ENCODE measurements at places on chromosomes 6 and 20.

DNA sequence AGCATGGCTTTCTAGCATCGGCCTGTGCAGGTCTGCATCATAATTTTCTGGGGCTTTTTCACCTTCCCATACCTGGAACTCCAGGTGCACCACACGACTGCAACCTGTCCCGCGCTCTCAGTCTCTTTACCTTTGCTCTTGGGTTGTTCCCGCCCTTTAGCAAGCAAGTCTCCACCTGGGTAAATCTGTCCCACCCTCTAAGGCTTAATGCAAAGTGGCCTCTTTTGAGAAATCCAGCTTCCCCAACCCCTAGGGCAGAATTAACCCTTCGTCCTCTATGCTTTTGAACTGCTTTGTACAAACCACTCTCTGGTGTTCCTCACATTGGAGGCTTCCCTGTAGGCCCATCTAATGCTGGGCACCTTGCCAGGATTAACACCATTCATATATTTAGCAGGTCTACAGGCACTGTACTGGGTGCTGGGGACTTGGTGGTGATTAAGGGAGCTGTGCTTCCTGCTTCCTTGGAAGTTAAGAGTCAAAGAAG is 2.8 kb downstream of the ITPR3 start:
- no peak for DNase-seq

GRCh38 chr6:154632119-154632518 is 101.1 kb upstream of the SCAF8 start:
- DNase-seq = no peak

GRCh38 chr6:158850807-158851115 is 31.6 kb upstream of the EZR start:
- DNase-seq = no peak

GRCh38 chr6:135358251-135358821 is 139.2 kb downstream of the AHI1 start:
- no peak for DNase-seq

- DNase-seq = no peak
Observed at GRCh38 chr6:114377881-114378280, 35.1 kb upstream of the HS3ST5 start.

DNA sequence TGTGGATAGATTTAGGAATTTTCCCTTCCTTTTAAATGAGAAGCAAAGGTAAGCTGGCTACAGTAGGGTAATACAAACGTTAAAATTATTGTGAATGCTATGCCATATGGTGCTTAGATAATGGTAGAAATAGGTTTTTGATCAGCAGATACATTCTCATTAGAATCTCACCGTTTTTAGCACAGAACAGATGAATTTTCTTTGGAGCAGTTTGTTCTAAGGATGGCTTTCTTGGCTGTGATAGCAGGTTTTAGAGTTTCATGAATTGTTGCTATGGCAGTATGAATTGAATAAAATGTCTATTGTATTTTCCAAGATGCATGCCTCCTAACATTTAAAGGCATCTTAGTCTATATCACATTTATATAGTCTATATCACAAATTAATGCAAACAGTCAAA is 1394.5 kb downstream of the EPHA7 start:
- no peak for DNase-seq

GRCh38 chr6:137094411-137095008 is 49.7 kb upstream of the IL20RA start:
- DNase-seq = peak; percentile 32

GRCh38 chr6:135853227-135853626 is 1.7 kb downstream of the PDE7B start:
- DNase-seq = no peak

DNA sequence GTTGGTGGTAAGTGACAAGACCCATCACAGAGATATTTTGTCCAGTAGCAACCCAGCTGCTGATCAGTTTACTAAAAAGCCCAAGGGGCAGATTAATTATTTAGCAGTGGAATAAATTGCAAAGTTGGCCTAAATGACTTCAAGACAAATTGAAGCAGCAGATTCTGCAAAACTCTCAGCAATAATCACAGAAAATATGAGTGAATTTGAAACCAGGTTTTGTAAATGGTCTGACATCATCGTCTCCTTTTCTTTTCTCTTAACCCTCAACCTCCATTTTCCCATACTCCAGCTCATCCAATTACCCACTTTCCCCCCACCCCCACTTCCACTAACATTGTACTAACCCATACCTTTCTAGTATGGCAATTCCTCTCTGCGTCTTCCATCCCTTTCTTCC is 11.3 kb upstream of the PTPRK start:
- no peak for DNase-seq

- DNase-seq = peak; percentile 81
Observed at GRCh38 chr6:30769088-30769852, 24.9 kb upstream of the IER3 start.

- DNase-seq = no peak
Observed at GRCh38 chr6:126747728-126748540, 370.5 kb upstream of the RSPO3 start.

DNA sequence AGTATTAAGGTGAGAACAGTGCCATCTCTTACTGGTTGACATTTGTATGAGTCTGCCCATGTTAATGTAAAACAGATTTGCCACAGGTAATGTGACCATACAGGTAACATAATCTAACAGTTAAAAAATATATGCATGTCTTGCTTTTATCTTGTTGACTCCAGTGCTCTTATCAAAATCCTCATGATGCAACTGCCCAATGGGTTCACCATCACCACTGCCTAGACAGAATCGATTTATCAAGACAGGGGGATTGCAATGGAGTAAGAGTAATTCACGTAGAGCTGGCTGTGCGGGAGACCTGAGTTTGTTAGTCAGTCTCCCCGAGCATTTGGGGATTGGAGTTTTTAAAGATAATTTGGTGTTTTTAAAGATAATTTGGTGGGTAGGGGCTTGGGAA is 19.2 kb downstream of the SNX9 start:
- DNase-seq = no peak

- no peak for DNase-seq
Observed at GRCh38 chr6:14009431-14009830, 84.7 kb downstream of the RNF182 start.

- no peak for DNase-seq
Observed at GRCh38 chr6:135044639-135045038, 10.0 kb downstream of the HBS1L start.

- no peak for DNase-seq
Observed at GRCh38 chr6:63804381-63804956, 168.9 kb downstream of the PHF3 start.

DNA sequence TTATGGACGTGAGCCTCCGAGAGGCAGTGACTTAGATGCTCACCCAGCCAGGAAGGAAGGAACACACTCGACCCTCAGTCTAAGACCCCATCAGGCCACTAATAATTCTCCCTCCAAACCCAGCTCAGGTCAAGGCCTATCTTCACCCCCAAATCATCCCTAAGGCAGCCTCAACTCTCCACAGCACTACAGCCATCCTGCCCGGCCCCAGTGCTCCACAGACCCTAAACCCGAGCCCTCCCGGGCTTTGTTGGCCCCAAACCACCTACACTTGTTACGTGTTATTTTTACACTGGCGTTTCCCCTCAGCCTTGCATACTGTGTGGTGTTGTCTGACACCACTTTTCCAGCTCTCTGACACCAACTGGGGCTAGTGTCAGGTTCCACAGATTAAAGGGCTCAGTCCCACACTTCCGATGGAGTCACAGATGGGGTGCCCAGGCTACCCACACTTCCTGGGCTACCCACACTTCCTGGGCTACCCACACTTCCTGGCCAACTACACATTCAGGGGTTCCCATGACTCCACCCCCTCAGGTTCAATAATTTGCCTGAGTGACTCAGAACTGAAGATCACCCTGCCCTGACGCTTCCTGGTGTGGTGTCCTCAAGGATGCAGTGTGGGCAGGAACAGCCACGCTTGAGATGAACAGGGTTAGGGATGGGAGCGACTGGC is 25.3 kb downstream of the RBCK1 start:
- DNase-seq = peak; percentile 30

DNA sequence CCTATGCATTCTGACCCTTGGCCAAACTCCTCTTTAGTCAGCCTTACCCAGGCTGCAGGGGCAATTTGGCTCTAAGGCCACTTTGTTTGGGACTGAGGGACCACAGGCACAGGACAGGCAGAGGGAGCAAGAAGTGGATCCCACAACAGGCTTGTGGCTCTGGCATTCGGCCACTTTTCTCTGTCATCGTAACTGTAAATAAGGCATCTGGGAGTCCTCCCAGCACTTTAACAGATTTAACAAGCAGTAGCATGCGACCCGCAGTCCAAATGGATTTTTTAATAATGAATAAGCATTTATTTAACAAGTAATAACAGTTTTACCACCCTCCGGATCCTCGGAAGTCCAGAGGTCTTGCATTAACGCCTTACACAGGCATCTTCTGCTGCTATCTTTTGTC is 16.1 kb upstream of the CDH22 start:
- DNase-seq = no peak

- no peak for DNase-seq
Observed at GRCh38 chr20:12965870-12966251, 42.9 kb upstream of the SPTLC3 start.

- DNase-seq = no peak
Observed at GRCh38 chr6:149305372-149305771, 12.1 kb upstream of the TAB2 start.

GRCh38 chr20:20248620-20249200 is 119.2 kb upstream of the INSM1 start:
- DNase-seq = no peak

DNA sequence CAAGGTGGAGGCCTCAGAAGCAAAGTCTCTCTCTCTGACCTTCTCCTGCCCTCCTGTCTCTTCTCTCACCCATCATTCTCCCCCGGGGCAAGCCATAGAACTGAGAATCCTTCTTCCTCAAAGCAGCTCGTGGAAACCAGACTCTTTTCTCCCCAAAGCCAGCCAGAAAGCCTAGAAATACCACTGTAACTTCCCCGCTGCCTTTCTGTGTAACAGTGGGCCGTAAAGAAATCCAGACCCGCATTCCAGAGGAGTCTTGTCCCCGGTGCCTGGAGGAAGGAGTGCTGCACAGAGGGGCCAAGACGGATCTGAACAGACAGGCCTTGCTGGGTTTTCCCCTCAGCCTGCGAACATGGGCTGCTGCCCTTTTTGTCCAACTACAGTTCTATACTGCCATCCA is 977 bp upstream of the SLC22A2 start:
- no peak for DNase-seq

DNA sequence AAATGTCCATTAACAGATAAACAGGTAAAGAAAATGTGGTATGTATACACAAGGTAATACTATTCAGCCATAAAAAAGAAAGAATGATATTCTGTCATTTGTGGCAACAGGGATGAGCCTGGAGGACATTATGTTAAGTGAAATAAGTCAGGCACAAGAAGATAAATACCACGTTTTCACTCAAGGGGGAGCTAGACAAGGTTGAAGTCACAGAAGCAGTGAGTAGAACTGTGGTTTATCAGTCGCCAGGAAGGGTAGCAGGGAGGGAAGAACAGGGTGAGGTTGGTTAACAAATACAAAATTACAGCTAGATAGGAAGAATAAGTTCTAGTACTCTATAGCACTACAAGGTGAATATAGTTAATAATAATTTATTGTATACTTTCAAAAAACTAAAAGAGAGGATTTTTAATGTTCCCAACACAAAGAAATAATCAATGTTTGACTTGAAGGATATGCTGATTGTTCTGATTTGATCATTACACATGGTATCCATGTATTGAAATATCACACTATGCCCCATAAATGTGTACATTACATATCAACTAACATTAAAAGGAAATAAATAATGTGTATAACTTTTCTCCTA is 21.1 kb downstream of the RTN4IP1 start:
- DNase-seq = no peak

- DNase-seq = no peak
Observed at GRCh38 chr6:3297909-3298308, 39.2 kb downstream of the PSMG4 start.

DNA sequence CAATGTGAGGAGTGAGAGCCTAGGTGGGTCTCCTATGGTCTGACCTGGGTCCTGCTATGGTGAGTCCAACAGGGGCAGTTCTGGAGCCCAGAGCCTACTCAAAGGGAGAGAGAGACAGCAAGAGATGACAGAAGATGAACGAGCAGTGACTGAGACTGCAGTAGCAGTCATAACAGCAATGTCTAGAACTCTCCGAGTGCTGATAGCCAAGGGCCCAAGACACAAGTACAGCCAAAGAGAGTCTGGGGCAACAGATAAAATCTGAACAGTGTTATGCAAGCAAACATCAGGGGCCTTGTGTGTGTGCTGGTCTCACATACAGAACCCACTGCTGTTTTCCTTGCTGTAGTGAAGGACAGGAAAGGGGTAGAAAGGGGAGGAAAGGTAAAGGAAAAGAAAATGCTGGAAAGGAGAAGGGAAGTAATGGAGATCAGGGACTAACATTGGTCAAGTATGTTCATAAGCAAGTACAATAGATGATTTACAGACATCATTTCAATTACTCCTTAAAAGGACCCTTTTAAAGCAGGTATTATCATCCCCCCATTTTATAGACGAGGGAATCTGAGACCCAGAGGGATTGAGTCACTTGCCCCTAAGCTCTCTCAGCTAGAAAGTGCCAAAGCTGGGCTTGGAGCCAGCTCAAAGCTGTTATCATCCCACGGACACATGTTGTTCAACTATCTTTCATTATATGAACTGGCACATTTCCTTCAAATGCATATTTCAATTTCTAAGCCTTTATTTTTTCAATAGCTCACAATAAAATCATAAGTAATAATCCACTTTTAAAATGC is 182.3 kb upstream of the RAB32 start:
- no peak for DNase-seq

GRCh38 chr6:168027521-168027920 is 30.1 kb downstream of the KIF25 start:
- no peak for DNase-seq

Measured in stimulated activated CD4-positive, alpha-beta T cell treated with anti-CD3 and anti-CD28 coated beads, Interleukin-1b, Interleukin-23, amount 100 ng/mL, for 24 hours (primary cell).